Upper lobe of left lung (tissue), 6 donors: ENCODE measurements at places on chromosomes 1 and 21. TPM values are rescaled to one million over a fixed set of nuclear protein-coding genes. Genes with fewer than 3 reads are reported as not detected.
A peak's percentile ranks its signal among the peaks of the same experiment; 100 is the strongest.

Gene OR2L5
- not detected for total RNA-seq

Gene HIPK1
- 85.5 TPM for total RNA-seq

Gene MMP23B
- 13.6 TPM for total RNA-seq

Gene CD84
- 8.9 TPM for total RNA-seq

Gene TDRD5
- total RNA-seq = 0.30 TPM

Gene WDR64
- not detected for total RNA-seq

Gene SCNM1
- total RNA-seq = 17.9 TPM

Gene DEPDC1
- 0.57 TPM for total RNA-seq

Gene KCNE2
- total RNA-seq = not detected

DNA sequence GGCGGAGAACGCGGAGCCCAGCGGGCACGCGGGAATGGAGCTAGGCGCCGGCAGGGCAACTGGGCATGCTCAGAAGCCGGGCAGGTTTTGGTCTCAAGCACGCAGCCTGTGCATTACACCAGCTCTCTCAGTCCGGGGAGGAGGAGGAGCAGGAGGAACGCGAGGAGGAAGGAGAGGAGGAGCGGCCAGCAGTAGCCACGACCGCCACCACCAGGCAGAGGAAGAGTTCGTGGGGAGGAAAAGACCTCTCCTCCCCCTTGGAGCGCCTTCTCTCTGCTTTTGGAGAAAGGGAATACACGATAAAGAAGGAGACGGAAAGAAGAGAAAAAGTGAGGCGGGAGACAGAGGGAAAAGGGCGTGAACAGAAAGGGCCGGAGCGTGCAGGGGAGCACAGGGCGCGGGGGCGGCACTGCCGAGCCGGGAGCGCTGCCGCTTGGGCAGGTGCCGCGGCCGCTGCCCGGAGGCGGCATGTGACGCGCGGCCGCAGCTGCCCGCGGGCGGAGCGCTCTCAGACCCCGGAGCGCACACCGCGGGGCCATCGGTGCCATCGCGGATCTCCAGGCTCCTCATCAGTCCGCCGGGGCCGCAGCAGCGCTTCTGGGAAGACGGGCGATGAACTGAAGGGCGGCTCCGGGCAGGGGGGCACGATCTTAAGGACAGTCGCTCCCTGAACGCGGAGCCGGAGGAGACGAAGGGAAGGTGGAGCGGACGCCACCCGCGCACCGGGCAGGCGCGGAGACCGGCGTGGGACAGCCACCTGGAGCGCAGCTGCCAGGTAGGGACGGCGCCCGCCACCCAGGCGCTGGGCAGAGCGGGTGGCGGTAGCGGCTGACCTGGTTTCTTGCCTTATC lies at the start of gene CHRM3:
Gene CHRM3, plus strand, starts transcription at position 116 of the 851 bp plus-strand sequence. CDS start 520,884 bp downstream, outside the sequence.
- peaks cover 20% of the 10 kb centered on the region for H3K27me3 ChIP-seq
- H3K36me3 ChIP-seq = no peaks in the 10 kb centered on the region
- peak within 1 kb of the TSS; percentile 64 for H3K4me3 ChIP-seq
- peaks cover 26% of the 10 kb centered on the region for H3K4me1 ChIP-seq
- DNase-seq = peak; percentile 83
- no peak within 1 kb of the TSS for H3K27ac ChIP-seq

DNA sequence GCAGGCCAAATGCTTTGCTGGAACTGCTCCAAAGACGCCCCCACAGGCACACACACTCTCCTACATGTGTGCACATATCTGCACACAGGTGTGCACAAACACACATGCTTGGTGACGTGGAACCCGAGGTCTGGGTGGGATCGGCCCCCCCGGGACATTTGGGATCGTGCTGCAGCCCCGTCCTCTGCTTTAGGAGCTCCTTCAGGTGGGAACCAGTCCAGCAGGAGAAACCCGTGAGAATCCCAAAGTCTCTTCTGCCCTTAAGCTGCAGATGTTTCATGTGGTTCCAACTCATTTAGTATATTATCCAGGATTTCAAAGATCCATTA lies 38.6 kb downstream of the UBE2G2 start:
- H3K36me3 ChIP-seq = no peaks in the 10 kb centered on the region
- DNase-seq = peak; percentile 63
- H3K27me3 ChIP-seq = no peaks in the 10 kb centered on the region
- H3K4me1 ChIP-seq = no peaks in the 10 kb centered on the region
- no peak overlapping the region for H3K4me3 ChIP-seq

GRCh38 chr1:59375321-59376220 lies 78.7 kb downstream of the FGGY start:
- H3K4me3 ChIP-seq = no peak overlapping the region
- no peaks in the 10 kb centered on the region for H3K27me3 ChIP-seq
- no peak overlapping the region for H3K27ac ChIP-seq

DNA sequence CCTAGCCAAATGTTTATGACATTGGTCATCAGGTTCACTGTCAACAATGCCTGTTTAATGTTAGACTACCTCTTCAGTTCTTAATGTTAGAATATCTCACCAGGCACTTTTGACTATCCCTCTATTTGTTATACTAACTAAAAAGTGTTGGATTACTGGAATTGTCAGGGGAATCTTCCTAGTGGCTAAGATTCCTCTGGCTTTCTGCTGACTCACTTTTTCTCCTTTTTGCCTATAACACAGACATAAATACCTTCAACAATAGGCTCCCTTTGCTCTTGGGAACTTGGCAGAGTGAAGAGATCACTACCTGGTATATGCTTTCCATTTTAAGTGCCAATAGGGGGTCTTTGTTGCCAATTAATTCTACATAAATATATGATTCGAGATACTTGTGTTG lies 68.5 kb downstream of the TMEM200B start:
- DNase-seq = no peak
- no peaks in the 10 kb centered on the region for H3K27me3 ChIP-seq
- no peak overlapping the region for H3K27ac ChIP-seq
- H3K36me3 ChIP-seq = no peaks in the 10 kb centered on the region
- no peak overlapping the region for H3K4me3 ChIP-seq

- H3K36me3 ChIP-seq = no peaks in the 10 kb centered on the region
- H3K27ac ChIP-seq = no peak overlapping the region
- no peak for DNase-seq
- no peak overlapping the region for H3K4me3 ChIP-seq
Measured at GRCh38 chr1:79012500-79012899, 6.0 kb upstream of the ADGRL4 start.

- no peak overlapping the region for H3K27ac ChIP-seq
- H3K36me3 ChIP-seq = peaks cover 60% of the 10 kb centered on the region
- no peak for DNase-seq
- no peaks in the 10 kb centered on the region for H3K27me3 ChIP-seq
Measured at GRCh38 chr1:37865348-37866120, 6.1 kb upstream of the MTF1 start.

DNA sequence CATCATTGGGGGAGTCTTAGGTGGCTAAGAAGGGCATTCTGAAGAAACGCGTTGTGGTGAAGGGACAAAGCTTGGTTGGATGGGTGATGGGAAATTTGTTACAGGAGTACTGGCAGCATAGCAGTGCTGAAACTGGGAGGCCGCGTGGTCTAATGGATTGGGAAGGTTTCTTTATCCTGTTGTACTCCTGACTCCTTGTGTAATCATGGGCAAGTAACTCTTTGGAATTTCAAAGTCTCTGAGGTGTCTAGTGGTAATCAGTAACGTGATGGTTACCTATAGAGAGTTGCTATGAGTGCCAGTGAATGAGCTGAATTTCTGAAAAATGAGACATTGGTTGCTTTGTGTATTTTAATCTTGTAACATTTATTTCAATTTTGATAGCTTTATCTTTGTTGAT lies 18.5 kb downstream of the DONSON start:
- DNase-seq = no peak
- no peak overlapping the region for H3K27ac ChIP-seq
- H3K4me1 ChIP-seq = peaks cover 6% of the 10 kb centered on the region
- no peaks in the 10 kb centered on the region for H3K27me3 ChIP-seq
- peaks cover 35% of the 10 kb centered on the region for H3K36me3 ChIP-seq

- H3K27me3 ChIP-seq = no peaks in the 10 kb centered on the region
- H3K27ac ChIP-seq = no peak overlapping the region
- H3K36me3 ChIP-seq = no peaks in the 10 kb centered on the region
- no peaks in the 10 kb centered on the region for H3K4me1 ChIP-seq
Measured at GRCh38 chr1:30272277-30273020, 450.9 kb downstream of the MATN1 start.

- no peaks in the 10 kb centered on the region for H3K4me1 ChIP-seq
- no peak overlapping the region for H3K27ac ChIP-seq
- H3K4me3 ChIP-seq = no peak overlapping the region
- no peak for DNase-seq
- H3K36me3 ChIP-seq = no peaks in the 10 kb centered on the region
Measured at GRCh38 chr1:180372728-180373127, 129.6 kb downstream of the ACBD6 start.

DNA sequence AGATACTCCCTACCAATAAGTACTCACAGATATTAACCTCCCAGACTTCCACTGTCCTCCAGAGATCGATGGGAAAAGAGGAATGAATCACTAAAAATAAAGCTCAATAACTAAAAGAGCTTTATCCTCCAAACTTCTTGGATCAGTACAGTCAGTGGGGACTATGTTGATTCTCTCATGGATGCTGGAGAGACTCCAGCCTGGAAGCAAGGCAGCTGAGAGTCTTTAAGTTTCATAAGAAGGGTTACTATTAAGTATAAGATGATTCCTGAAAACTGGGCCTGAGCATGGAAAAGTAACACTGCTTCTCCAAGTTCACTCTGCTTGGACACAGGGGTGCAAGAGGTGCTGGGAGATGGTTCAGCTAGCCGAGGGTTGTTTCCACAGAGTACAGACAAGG lies 6.2 kb upstream of the DDR2 start:
- no peaks in the 10 kb centered on the region for H3K36me3 ChIP-seq
- peaks cover 3% of the 10 kb centered on the region for H3K4me1 ChIP-seq
- no peaks in the 10 kb centered on the region for H3K27me3 ChIP-seq
- no peak for DNase-seq

DNA sequence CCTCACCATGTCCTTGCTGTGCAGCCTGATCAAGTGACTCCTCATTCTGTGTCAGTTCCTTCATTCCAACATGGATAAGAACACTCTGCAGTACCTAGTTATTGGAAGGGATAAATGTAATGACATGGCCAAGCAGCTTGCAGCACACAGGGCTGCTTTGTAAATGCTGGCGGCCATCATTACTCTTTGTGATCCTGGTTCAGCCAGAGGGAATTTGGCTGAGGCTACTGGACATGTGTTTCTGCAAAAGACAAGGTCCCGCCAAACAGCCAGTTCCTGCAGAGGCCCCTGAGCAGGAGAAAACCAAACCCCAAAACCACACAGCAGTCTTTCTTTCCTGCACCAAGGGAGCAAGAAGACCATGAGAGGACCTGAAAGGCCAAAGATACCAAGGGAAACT lies 495.8 kb downstream of the AJAP1 start:
- no peaks in the 10 kb centered on the region for H3K4me1 ChIP-seq
- no peaks in the 10 kb centered on the region for H3K27me3 ChIP-seq
- no peak for DNase-seq
- no peak overlapping the region for H3K27ac ChIP-seq
- H3K36me3 ChIP-seq = no peaks in the 10 kb centered on the region

DNA sequence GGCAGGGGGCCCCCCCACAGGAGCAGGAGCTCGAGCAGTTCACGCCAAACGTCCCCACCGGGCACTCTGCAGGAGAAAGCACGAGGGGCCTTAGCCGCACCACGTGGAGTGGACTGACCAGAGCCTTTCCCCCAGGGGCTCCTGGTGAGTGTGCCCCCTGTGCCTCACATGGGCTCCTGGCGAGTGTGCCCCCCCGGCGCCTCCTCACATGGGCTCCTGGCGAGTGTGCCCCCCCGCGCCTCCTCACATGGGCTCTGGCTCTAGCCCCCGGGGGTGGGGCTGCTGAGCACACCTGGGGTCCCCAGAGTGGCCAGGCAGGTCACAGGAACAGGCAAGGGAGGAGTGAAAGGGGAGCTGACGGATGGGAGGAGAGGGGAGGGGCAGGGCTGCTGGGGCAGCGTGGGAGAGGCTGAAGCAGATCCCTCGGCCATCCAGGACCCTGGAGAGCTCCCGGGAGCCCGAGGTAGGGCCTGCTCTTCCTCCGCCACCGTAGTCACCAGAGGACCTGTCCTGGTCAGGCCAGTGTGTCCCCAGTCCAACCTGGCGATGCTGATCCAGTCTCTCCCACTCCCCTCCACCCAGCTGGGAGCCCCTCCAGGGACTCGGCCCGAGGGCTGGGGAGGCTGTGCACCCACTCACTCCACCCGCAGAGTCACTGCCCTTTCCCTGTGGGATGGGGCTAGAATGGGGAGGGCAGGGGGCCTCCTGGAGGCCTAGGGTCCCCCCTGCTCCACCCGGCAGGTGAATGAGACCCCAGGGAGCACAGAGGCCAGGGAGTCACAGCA lies 47.6 kb downstream of the ARHGEF16 start:
- H3K27me3 ChIP-seq = no peaks in the 10 kb centered on the region
- peaks cover 9% of the 10 kb centered on the region for H3K4me1 ChIP-seq
- H3K4me3 ChIP-seq = no peak overlapping the region
- peak; percentile 89 for DNase-seq

GRCh38 chr1:247113733-247114271 lies 9.6 kb upstream of the ZNF669 start:
- no peaks in the 10 kb centered on the region for H3K36me3 ChIP-seq
- H3K27ac ChIP-seq = no peak overlapping the region
- peaks cover 13% of the 10 kb centered on the region for H3K4me1 ChIP-seq

GRCh38 chr1:197928849-197929336 lies 11.7 kb downstream of the LHX9 start:
- no peak overlapping the region for H3K4me3 ChIP-seq
- no peaks in the 10 kb centered on the region for H3K36me3 ChIP-seq
- DNase-seq = no peak
- no peaks in the 10 kb centered on the region for H3K27me3 ChIP-seq
- no peaks in the 10 kb centered on the region for H3K4me1 ChIP-seq

- no peak overlapping the region for H3K4me3 ChIP-seq
- H3K27me3 ChIP-seq = no peaks in the 10 kb centered on the region
Measured at GRCh38 chr1:87478231-87478630, 149.6 kb downstream of the LMO4 start.

GRCh38 chr1:27513528-27513927 lies 23.6 kb upstream of the WASF2 start:
- H3K4me3 ChIP-seq = no peak overlapping the region
- H3K27me3 ChIP-seq = no peaks in the 10 kb centered on the region
- H3K36me3 ChIP-seq = no peaks in the 10 kb centered on the region
- peaks cover 12% of the 10 kb centered on the region for H3K4me1 ChIP-seq

- no peak overlapping the region for H3K27ac ChIP-seq
- H3K36me3 ChIP-seq = no peaks in the 10 kb centered on the region
Measured at GRCh38 chr1:45172005-45172404, 34.4 kb downstream of the ZSWIM5 start.

DNA sequence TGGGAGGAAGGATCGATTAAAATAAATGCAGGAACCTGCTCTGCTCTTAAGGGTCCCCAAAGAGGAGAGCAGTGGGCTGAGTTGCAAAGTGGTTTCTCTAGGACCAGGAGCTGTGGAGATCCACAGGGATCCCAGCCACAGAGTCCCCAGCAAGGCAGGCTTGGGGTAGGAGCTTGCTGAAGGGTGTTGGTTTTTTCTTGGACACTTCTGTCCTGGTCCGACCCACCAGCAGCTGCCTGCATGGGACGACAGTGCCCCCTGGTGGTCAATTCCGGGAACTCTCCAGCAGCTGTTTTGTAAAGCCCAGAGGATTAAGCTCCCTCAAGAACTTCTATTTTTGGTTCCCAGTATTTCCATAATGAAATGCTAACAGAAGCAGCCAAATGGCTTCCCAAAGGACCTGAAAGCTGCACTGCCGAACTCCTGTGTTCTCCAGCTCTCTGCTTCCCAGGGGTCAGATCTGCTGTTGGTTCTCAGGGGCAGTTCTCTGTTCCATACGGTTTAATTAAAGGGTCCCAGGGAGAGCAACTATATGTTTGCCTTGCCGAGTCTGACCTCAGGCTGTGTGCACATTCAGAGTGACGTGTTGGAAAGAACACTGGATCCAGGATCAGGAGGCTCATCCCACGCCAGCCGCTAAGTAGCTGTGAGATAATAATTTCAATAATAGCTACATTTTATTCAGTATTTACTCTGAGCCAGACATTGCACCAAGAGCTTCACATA lies 23.2 kb downstream of the NENF start:
- H3K4me3 ChIP-seq = no peak overlapping the region
- H3K27ac ChIP-seq = no peak overlapping the region
- H3K4me1 ChIP-seq = no peaks in the 10 kb centered on the region
- no peaks in the 10 kb centered on the region for H3K36me3 ChIP-seq
- no peak for DNase-seq
- H3K27me3 ChIP-seq = no peaks in the 10 kb centered on the region
